ENCODE measurements at places on chromosomes 2 and 18.

GRCh38 chr18:8264861-8265411 is 344.3 kb upstream of the RAB12 start:
- H3K27me3 ChIP-seq: no peaks in the 10 kb centered on the region
- H3K4me3 ChIP-seq: no peak overlapping the region
- no peaks in the 10 kb centered on the region for H3K4me1 ChIP-seq

DNA sequence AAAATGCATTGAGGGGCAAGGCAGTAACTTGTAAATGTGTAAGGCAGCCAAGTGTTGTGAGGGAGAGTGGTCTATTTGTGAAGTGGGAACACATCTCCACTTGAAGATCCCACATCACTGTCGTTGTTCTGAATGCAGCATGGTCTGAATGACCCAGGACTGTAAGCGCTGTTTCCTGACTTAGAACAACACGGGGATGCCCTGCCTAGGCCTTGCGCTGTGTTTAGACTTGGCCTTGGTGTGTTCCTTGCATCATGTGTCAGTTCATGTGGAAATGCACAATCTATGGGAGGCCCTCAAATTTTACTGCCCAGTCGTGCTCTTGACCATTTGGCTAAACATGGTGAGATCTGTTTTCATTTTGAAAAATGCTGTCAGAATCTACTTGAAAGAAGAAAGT is 205.1 kb downstream of the SOX11 start:
- H3K27ac ChIP-seq: no peak overlapping the region
- H3K4me3 ChIP-seq: no peak overlapping the region

DNA sequence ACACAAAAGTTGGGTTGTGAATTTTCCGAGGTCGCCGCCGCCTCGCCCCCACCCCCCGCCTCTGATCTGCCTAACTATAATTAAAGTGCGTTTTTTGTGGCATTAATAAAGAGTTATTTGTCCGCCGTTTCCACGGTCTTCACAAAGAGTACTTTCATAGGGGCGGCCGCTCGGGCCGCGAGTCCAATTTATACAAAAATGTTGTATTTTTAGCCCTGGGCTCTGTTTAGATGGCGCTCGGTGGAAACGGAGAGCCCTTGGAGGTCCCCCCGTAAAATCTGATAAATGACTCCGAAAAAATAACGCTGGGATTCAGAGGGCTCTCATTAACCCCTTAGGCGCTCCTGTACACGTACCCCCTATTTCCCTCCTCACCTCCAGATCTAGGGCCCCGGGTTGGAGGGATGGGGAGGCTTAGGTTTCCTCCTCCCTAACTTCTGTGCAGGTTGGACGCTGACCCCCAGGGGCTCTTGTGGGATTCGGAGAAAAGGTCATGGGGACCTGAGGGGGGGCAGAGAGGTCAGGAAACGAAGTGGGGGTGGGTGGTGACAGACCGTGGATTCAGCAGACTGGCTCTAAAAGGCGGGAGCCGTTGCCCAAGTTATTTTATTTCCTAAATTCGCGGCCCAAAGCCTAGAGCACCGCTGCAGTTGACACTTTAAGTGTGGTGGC is 1.9 kb downstream of the CYP26B1 start:
- no peak overlapping the region for H3K4me3 ChIP-seq
- DNase-seq: no peak
- peaks cover 63% of the 10 kb centered on the region for H3K4me1 ChIP-seq

DNA sequence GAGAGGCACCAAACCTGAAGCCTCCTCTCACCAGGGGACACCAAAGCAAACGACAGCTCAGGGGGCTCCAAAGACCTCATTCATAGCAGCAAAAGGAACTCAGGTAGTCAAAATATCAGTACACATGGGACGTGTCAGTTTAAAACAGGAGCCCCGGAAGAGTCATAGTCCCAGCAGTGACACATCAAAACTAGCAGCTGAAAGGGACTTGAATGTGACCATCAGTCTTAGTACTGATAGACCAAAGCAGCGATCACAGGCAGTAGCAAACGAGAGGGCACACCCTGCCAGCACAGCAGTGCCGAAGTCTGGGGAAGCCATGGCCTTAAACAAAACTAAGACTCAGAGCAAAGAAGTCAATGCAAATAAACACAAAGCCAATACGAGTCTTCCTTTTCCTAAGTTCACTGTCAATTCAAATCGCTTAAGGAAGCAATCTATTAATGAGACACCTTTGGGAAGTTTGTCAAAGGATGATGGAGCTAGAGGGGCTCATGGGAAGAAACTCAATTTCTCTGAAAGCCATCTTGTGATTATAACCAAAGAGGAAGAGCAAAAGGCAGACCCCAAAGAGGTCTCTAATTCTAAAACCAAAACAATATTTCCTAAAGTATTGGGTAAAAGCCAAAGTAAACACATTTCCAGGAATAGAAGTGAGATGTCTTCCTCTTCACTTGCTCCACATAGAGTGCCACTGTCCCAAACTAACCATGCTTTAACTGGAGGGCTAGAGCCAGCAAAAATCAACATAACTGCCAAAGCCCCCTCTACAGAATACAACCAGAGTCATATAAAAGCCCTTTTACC is 1.2 kb downstream of the GALNT5 start:
- DNase-seq: no peak
- no peaks in the 10 kb centered on the region for H3K4me1 ChIP-seq
- H3K27ac ChIP-seq: peak overlapping the region; percentile 41
- H3K4me3 ChIP-seq: peak overlapping the region; percentile 40

GRCh38 chr2:65383541-65384488 is 48.6 kb downstream of the SPRED2 start:
- H3K27me3 ChIP-seq: no peaks in the 10 kb centered on the region
- H3K36me3 ChIP-seq: no peaks in the 10 kb centered on the region
- H3K4me1 ChIP-seq: peaks cover 58% of the 10 kb centered on the region
- no peak for DNase-seq
- peak overlapping the region; percentile 80 for H3K27ac ChIP-seq

DNA sequence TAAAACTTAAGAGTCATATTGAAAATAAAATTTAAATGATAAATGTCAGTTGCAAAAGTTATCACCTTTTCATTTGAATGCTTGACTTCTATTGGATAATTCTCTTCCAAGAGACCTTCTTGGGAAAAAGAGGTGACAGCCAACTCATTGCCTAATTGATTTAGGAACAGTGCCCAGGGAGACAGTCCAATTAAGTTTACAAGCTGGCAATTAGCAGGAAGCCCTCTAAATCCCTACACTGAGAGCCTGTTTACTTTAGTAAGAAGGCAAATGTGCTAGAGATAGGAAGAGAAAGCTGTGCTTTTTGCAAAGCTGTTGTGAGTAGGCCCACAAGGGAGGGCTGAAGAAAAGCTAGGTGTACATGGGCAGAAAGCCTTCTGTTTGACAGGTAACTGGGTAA is 189.1 kb downstream of the WDPCP start:
- no peak for DNase-seq
- no peak overlapping the region for H3K4me3 ChIP-seq
- no peaks in the 10 kb centered on the region for H3K27me3 ChIP-seq
- no peak overlapping the region for H3K27ac ChIP-seq
